ENCODE measurements at places on chromosomes 3 and 15.

- DNase-seq = no peak
These were observed 77.9 kb downstream of the NTRK3 start for GRCh38 chr15:88178631-88179030.

GRCh38 chr3:13086531-13086981 is 13.3 kb upstream of the IQSEC1 start:
- DNase-seq = no peak

GRCh38 chr3:167078070-167078622 is 302.0 kb downstream of the ZBBX start:
- DNase-seq = no peak

GRCh38 chr3:196559826-196560225 is 8.5 kb downstream of the WDR53 start:
- DNase-seq = no peak

DNA sequence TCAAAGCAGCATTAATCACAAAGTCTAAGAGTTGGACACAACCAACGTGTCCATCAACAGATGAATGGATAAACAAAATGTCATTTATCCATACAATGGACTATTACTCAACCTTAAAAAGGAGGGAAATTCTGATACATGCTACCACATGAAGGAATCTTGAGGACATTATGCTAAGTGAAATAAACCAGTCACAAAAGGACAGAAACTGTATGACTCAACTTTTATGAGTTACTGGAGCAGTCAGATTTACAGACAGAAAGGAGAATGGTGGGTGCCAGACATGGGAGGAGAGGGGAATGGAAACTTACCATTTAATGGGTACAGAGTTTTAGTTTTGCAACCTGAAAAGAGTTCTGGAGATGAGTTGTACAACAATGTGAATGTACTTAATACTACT is 43.0 kb upstream of the SEC13 start:
- DNase-seq = no peak

DNA sequence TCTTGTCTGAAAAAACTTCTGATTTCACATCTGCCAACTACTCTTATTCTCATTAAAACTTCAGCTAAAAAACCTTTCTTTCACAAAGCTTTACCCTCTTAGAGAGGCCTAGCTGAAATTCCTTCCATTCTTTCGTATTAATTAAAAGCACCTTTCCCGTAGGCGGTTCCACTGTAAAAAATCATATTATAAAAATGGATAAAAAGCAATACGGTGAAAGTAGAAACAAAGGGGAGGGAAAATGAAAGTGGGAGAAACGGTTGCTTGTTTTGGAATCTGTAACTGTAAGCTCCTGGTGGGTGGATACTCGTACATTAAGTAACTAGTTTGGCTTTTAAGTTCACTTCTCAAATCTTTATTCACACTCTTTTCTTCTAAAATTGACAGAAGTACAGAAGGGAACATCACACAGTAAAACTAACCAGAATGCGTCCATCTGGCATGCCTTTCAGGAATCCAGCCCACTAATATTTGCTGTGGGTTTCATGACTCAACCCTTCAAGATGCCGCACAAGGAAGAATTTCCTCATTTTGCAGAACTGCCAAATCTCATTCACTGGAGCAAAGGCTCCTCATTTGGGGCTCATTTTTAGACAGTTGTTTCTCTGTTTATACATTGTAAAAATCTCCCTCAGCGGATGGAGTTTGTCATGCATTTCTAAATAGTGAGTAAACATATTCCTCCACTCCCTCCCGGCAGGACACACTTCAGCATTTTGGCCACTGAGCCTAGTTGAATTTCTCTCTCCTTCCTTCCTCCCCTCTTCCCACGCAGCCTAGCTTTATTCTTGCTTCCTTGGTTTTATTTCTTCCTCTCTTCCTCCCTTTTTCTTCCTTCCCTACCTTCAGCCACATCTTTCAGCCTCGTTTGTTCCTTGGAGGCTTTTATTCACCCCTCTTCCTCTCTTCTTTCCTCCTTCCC is 419.5 kb upstream of the NAALADL2 start:
- DNase-seq = peak; percentile 74

- DNase-seq = no peak
These were observed 717.7 kb downstream of the GBE1 start for GRCh38 chr3:81043660-81044199.

DNA sequence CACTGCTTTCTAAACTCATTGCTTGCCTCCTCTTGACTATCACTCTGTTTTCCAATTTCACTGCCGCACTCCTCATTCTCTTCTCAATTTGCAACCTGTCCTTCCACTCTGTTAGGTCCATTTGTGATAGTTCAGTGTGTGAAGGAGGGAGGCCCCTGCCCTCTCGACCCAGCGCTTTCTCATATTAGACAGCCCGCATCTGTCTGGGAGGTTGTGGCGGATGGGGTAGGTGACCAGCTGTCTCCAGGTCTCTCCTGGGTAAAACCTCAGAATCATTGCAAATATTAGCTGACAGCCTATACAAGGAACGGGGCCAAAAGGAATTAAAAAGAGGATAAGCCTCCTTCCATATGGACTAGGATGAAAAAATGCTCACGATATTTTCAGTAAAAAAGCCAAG is 358.3 kb downstream of the SHQ1 start:
- no peak for DNase-seq

- DNase-seq = no peak
These were observed 50.4 kb upstream of the ADCY5 start for GRCh38 chr3:123499322-123499721.

DNA sequence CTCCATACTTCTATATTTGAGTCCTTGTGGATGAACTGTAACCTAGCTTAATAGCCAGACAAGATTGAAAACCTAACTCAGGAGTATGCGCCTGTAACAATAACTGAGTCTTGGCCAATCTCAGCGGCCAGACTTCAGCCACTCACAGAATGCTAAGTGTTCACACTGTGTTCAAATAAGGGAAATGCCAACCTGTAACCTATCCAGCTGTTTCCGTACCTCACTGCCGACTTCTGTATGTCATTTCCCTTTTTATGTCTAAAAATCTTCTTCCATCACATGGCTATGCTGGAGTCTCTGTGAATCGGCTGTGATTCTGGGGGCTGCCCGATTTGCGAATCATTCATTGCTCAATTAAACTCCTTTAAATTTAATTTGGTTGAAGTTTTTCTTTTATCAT is 169.2 kb downstream of the NFKBIZ start:
- peak; percentile 41 for DNase-seq

DNA sequence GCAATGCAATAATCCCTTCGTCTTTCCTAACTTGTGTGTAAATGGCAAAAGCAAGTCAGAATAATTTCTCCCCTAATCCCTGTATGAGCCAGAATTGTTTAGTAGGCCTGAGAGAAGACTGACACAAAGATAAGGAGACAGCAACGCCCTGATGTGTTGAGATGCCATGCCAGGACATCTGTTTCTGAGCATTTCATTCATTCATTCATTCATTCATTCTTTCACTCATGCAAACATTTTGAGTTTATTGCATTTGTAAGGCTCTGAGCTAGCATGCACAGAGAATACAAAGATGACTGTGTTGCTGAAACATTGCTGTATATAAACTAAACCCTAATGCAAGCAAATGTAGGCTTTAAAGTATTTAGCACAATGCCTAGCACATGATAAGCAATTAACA is 127.4 kb downstream of the TMCC1 start:
- DNase-seq = no peak

- no peak for DNase-seq
These were observed 32.0 kb downstream of the IQSEC1 start for GRCh38 chr3:13041113-13041776.

All from suppressor macrophage (primary cell).